ENCODE measurements at places on chromosomes 1 and 21. TPM values are rescaled to one million over a fixed set of nuclear protein-coding genes. Genes with fewer than 3 reads are reported as not detected.

Gene DNAJC8
- 90.1 TPM for total RNA-seq

Gene MAN1C1
- total RNA-seq, result 6.5 TPM

Gene HAO2
- total RNA-seq, result not detected

Gene SLC50A1
- 27.3 TPM for total RNA-seq

Gene ASB17
- not detected for total RNA-seq

Gene SLAMF9
- 0.28 TPM for total RNA-seq

Gene CLIC6
- not detected for total RNA-seq

Gene BSND
- not detected for total RNA-seq

Gene PCP4L1
- total RNA-seq, result under 0.01 TPM

Gene WNT2B
- 3.4 TPM for total RNA-seq

Gene RIT1
- total RNA-seq, result 39.5 TPM

All from regular cardiac myocyte (primary cell).